ENCODE measurements at places on chromosomes 7 and 10.

GRCh38 chr7:6153646-6154541, 118.5 kb downstream of the CYTH3 start:
- no peak for DNase-seq

GRCh38 chr7:91814189-91814588, 66.3 kb downstream of the MTERF1 start:
- no peak for DNase-seq

DNA sequence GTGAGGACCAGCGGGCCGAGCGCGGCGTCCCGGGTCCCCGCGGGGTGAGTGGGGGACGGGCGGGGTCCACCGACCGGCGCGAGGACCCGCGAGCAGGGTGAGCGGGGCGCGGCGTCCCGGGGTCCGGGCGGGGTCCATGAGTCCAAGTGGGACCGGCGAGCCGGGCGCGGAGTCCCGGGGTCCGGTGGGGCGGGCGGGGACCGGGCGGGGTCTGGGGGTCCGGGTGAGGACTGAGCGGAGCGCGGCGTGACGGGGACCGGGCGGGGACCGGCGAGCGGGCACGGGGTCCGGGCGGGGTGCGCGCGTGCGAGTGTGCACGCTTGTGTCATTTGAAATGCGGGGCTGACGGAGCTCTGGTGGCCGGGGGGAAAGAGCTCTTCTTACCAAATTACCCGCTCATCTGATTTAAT, 765 bp downstream of the CELF2 start:
- DNase-seq: no peak

- DNase-seq: no peak
Observed at GRCh38 chr7:1342090-1342640, 109.5 kb downstream of the UNCX start.

DNA sequence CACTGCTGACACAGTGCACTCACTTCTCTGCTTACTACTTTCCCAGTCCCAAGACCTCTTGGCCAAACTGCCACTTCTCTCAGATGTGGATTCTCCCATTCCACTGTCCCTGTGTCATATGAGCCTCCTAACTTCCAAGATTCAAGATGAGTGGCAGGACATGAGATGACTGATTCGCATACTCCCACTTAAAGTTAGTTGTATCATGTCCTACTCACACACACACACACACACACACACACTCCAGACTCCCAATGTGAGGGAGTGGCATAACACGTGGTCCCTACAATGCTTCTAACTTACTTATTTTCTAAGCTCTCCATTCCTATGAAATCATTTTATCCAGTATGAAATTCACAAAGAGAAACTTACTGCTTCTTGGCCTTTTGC, 67.0 kb upstream of the CAV2 start:
- no peak for DNase-seq

DNA sequence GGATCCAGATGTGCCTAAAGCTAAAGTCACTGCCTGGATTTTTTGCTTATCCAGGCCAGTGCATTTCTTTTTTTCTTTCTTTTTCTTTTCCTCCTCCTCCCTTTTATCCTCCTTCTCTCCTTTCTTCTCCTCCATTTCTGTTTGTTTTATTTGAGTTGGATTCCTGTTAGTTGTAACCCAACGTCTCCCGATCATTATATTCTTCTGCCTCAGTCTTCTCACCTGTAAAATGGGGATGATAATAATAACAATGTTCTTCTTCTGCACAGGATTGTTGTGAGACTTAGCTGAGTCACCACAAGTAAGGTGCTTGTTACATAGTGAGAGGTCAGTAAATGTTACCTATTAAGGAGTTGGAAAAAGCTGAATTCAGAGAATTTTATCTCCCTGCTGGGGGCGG, 13.7 kb upstream of the FFAR4 start:
- no peak for DNase-seq

DNA sequence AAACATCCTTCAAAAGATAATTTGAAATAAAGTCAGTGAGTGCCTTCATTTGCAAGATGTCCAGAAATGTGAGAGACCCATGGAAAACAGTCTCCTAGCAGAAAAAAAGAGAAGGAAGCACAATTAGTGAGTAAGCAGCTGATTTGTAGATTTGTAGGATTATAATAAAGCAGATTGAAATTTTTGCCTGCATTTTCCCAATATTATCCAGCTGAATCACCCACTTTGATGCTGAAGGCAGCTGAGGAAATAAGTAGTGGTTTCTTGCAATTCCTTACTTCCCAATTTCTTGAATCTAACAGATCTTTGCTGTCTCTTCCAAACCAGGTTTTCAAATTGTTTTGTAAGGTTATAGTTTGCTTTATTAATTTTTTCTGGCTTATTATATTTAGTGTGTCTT, 181.4 kb downstream of the GNAT3 start:
- no peak for DNase-seq

DNA sequence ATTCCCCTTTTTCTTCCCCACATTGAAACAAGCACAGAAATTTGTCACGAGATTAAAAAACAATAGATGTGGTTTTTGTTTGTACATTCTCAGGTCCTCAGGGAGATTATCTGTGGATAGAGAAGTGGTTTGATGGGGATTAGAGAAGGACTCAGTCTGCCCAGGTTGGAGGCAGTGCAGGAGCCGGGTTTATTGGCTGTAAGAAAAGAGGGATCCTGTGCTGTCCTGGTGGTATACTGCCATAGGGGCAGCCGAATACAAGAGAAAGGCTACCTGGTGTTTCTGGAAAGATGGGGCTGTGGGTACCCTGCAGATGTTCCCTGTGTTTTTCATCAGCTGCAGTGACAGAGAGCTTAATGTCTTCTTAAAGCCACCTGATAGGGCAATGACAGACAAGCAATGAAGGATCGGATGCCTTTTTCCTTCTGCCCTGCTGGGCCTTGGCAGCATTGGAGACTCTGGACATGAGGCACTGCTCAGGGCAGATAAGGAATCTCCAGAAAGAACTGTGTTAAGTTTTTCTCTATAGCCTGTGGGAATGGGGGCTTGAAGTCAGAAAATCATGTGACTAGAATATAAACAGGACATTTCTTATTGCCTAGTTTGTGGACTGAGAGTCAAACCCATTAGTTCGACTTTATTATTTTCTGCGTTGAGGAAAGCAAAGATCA, 18.1 kb upstream of the GPR141 start:
- DNase-seq: no peak

- DNase-seq: no peak
Observed at GRCh38 chr7:36724996-36725395, 702 bp upstream of the AOAH start.

DNA sequence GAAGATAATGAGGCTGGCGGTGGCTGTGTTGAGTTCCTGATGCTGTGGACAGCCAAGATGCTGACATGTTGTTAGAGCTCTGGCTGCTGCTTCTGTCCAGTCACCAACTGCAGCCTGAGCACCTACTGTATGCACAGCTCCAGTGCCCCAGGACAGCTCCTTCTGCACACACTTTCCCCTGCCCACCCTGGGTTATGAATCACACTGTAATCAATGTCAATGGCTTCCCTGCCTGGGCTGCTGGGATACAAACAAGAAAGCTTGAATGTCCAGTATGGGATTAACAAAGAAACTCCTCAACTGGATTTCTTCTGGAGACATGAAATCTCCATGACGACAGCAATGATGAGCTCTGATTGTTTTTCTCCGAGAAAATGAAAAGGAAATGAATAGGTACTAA, 172.0 kb downstream of the GFRA1 start:
- DNase-seq: no peak

- no peak for DNase-seq
Observed at GRCh38 chr10:130816116-130816901, 495.2 kb downstream of the TCERG1L start.
